ENCODE measurements at places on chromosomes 2 and 18.

DNA sequence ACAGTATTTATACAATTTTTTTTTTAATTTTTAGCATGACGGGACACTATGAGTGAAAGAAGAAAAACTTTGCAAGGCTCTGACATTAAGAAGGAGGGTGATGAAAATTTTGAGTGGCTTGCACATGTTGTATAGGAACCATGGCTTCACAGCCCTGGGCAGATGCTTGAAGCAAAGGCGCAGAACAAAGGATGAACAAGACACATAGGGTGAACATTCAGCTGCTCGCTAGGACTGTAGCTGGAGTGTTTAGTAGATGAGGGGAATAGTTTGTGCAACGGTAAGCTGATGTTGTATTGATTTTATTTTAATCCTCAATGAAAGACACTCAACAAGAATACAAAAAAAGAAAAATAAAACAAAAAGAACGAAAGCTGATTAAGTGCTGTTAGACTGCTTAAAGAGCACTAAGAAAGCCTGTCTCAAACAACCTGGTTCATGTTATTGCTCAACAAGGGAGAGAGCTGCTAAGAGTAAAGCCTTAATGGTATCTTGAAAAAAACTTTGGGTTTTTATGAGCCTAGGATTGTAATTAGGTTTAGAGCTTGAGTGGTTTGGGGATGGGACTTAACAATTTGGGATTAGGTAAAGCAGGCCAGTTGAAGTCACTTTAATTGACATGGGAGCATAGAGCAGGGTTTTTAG lies 41.2 kb upstream of the GCFC2 start:
- no peak for DNase-seq

DNA sequence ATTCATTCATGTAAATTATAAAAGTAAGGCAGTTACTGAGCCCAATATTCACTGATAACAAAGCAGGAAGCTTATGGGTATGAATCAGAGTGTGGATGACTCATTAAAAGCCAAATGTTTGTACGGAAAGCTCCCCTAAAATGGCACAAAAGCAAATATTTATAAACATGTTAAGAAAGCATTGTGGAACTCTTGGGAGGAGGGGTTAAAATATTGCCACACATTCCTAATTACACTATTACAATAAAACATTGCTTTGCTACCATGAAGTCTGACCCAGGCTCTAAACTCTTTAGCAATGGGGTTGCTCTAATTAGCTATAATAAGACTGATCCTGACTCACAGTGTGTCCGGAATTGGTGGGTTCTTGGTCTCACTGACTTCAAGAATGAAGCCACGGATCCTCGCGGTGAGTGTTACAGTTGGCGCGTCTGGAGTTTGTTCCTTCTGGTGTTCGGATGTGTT lies 110.9 kb downstream of the NAB1 start:
- peak; percentile 17 for DNase-seq

- DNase-seq: peak; percentile 87
These were observed 193.4 kb downstream of the TDRD15 start for GRCh38 chr2:21317131-21317530.

DNA sequence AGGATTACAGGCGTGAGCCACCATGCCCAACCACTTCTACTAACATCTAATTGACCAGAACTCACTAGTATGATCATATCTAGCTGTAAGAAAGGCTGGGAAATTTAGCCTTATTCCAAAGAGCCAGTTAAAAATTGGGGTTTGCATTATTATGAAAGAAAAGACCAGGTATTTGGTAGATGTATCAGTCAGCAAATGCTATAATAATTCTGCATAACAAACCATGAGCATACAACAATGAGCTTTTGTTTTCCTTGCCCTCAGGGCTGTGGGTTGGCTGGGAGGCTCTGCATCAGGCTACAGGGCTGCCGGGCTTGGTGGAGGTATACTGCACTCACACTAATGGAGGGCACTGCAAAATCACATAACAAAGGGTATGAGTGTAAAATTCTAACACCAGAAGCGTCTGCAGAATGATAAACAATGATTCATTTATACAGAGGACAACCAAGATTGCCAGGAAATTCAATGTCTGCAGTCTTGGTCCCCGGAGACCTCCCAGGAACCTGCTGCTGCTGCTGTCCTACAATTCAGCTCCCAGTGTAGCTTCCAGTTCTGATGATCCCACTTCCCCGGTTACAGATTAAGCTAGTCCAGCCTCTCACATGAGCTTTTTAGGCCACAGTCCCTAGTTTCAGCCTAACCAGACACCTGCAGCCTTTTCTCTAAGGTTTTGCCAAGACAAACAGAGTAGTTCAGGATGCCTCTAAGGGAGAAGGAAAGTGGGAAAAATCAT lies 32.2 kb upstream of the ST3GAL5 start:
- DNase-seq: no peak

- DNase-seq: no peak
These were observed 9.0 kb upstream of the EN1 start for GRCh38 chr2:118856330-118856977.

DNA sequence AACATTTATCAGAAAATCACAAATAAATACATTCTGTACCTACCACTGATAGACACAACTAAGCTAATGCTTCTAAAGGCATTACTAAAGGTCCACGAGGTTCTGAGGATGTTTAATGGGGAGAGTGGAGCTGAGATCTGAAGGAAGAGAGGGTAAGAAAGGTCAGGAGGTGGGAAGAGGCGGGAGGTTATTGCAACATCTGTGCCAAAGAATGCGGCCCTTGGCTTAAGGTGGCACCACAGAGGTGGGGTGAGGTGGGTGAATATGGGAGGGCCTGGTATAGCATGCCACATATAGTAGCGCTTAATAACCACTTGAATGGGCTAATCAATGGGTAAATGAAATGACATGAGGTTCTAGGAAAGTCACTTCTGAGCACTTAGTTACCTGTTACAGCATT lies 217.8 kb upstream of the ATP5MC3 start:
- no peak for DNase-seq

DNA sequence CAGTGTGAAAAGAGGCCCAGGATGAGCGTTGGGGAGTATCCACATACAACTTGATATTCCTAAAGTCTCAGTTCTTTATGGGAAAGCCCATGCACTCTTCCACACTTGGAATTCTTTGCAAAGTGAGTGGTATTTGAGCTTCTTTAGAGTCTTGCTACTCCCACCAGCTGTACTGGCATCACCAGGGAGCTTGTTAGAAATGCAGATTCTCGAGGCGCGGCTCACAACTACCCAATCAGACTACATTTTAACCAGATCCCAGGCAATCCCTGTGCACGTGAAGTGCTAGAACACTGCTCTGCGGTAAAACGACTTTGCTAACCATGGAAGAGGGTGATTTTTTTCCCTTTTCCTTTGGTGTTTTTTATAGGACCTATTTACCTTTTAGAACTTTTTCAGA lies 184.7 kb downstream of the NEDD4L start:
- DNase-seq: no peak

DNA sequence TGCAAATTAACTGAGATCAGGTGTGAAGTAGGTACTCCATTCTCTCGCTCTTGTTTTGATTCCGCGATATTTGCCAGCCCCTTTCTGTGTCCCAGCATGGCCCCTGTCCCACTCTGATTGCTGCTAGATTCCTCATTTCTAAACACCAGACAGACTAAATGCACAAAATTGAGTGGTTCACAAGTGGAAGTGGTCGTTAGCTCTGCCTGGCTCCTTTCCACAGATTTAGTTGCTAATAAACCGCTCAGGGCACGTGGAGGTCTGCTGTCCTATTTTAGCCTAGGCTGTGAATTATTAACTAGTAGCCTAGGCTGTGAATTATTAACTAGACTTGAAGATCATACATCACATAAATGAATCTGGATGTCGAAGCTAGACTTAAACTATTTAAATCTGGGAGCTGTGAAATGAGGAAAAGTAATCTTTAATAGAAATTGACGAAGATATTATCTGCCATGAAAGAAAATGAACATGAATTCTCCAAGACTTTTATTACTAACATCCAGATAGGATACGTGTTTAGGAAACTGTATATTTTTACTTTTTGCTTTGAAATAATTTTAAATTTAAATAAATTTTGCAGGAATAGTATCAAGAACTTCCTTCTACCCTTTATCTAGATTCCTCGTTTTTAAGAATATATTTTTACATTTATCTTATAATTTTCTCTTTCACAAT lies 3.7 kb downstream of the IL1RL2 start:
- no peak for DNase-seq

- no peak for DNase-seq
These were observed 227.8 kb downstream of the ACKR3 start for GRCh38 chr2:236797411-236797810.

DNA sequence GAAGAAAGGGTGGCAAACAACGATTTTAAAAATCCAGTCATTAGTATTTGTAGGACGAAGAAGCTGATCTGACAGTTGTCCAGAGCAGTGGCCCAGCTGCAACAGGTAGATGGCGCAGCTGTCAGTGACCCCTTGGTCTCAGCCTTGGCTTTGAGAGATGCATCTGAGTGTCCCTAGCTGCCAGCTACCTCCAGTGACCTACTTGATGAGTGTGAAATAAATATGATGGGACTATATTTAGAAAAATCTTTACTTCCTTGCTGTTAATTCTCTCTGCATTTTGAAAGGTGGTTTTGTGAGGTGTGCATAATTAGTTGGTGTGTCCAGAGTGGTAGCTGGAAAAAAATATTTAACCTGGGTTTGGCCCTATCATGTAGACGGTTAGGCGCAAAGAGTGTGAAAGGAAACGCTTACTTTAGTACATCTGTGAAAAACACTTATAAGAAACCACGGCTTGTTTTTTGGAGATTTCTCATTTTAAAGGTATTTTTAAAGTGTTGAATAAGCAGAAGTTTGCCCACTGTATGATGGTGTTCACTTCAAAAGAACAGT lies 963 bp downstream of the INPP1 start:
- DNase-seq: peak; percentile 77

DNA sequence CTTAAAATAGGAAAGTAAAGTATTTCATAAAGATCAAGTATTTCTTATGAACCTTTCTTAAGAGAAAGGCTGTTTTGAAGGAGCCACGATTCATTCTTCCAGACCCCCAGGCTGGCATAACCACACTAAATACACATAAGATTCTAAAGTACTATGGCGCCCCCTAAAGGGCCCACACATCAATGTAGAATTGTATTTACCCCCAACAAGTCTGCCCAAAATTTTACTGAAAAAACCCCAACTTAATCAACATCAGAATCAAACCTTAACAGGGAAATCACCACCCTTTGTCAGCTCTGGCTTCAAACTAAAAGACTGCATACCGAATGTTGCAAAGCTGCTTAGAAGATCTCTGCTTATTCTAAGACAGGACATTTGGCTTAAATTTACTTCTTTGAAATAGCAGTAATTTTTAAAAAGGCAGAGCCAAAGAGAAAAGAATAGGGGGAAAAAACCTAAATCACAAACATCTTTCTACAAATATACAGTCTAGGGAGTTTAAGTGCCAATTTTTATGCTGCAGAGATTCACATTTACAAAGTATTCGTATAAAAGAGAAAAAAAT lies 20.4 kb upstream of the BCL2 start:
- DNase-seq: peak; percentile 73
